ENCODE measurements at places on chromosomes 2 and 18.

- DNase-seq = no peak
These were observed 421.0 kb downstream of the TXNL1 start for GRCh38 chr18:56217406-56217805.

GRCh38 chr2:5666798-5667197 is 25.4 kb upstream of the SOX11 start:
- DNase-seq = no peak

DNA sequence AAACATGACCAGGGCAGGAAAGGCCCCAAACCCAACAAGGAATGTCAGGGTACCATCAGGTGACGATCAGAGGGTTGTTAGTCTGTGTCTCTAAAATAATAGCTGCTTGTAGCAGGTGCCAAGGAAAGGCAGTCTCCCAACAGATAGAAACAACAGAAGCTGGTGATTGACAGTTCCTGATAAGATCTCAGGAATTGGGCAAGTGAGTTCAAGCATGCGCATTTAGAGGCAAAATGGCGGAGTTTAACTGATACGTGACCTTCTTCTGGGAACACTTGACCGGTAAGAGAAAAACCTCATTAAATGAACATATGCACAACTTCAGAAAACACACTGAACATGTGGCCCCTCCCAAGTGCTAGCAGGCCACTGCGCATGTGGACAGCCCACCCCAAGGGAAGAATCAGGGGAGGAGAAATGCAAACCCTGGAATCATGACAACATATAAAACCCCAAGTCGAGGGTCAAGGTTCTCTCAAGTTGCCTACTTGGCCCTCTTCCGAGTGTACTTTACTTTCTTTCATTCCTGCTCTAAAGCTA is 664.9 kb downstream of the KCNJ3 start:
- DNase-seq = no peak

GRCh38 chr2:128716299-128716721 is 397.6 kb upstream of the HS6ST1 start:
- no peak for DNase-seq

DNA sequence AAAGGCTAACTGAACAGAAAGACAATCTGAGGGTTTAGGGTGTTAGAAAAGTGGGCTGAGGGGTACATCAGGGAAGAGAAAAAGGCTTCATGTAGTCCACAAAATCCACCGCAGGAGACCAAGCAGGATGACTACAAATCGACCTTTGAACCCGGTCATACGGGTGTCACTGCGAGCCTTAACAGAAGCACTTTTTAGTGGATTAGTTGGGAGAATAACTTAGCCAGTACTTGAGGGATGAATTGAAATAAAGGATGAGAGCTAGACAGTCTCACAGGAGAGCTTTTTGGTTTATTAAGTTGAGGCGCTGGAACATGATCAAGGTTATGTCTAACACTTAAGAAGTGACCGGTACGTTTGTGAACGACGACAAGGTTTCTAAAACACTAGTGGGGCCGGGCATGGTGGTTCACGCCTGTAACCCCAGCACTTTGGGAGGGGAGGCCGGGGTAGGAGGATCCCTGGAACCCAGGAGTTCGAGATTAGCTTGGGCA is 217.7 kb downstream of the MCFD2 start:
- DNase-seq = no peak

GRCh38 chr2:119694845-119695521 is 16.0 kb downstream of the TMEM177 start:
- no peak for DNase-seq

DNA sequence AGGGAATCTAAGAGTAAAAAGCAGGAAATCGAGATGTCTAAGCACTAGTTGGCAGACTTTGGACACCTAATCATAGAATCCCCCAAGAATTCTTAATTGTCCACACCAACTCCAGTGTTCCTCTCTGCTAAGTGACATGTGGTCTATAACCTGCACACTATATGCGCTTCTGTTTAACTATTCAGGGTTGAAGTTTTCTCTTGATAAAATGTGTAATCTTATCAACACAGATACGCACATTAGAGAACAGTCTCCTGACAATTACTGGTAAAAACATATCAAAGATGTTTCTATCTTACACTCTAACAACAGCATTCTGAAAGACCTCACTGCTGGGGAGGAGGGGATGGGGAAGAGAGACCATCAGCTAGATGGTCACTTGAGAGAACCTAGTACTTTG is 3.9 kb downstream of the ABCB11 start:
- DNase-seq = no peak

GRCh38 chr2:15984368-15985255 is 44.3 kb downstream of the MYCN start:
- DNase-seq = no peak

- no peak for DNase-seq
These were observed 98.1 kb downstream of the MMADHC start for GRCh38 chr2:149489452-149489851.

DNA sequence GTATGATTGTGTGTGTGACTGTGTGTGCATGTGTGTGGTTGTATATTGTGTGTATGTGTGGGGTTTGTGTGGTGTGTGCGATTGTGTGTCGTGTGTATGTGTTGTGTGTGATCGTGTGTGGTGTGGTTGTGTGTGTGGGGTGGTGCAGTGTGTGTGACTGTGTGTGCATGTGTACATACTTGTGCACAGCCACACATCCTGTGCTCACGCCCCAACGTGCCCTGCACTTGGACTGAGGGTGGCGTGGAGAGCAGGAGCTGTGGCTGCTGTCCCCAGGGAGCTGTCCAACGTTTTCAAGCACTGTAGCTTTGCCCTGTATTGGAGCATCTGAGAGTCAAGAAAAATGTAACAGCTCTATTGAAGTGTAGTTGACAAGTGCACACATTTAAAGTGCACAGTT is 243.2 kb upstream of the HDAC4 start:
- no peak for DNase-seq

DNA sequence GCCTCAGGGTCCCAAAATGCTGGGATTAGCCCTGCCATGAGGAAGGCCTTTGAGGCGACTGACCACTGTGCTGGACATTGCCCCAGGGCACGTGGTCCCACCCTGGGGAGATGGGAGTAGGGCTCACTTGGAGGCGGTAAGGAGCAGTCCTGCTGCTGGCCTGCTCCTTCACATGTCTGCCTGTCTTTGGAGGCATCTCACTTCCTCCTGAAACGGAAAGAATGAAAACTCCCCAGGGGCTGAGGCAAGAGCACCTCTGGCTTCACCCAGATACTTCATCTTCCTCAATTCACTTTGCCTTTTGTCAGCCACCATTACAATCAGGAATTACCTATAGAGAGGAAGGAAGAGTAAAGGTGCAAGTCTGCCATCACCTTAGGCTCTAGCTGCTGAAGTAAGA is 59.9 kb upstream of the GATA6 start:
- DNase-seq = no peak

GRCh38 chr2:73028841-73029240 is 42.7 kb downstream of the SFXN5 start:
- DNase-seq = no peak

DNA sequence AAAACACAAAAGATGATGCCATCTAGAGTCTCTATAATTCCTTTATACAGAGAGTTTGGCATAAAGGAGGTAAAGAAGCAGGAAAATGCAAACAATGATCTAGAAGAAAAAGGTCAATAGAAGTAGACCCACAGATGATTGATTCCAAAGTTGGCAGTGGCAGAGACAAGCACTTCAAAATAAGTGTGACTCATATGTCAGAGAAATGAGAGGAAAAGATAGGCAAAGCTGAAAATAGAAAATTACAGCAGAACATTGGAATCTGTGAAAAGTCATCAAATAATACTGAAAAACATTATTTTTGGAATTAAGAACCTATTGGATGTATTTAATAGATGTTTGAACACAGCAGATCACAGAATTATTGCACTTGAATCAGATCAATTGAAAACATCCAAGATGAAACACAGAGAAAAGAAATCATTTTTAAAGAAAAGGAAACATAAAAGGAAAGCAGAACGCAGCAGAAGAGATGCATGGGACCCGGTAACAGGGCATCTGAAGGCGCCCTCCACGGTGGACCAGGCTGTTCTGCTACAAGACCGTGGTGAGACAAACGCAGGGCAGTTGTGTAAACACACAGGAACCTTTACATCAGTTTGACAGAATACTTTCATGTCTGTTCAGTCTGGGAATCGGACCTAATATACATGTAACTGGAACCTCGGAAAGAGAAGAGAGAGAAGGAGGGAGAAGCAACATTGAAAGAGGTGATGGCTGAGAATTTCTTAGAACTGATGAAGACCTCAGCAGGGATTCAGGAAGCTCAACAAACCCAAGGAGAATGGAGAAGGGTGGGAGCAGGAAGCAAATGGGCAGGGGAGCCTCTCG is 74.6 kb upstream of the GPC1 start:
- no peak for DNase-seq

- DNase-seq = no peak
These were observed 24.4 kb upstream of the TMEM182 start for GRCh38 chr2:102737431-102737830.

- no peak for DNase-seq
These were observed 168.2 kb downstream of the FAM210A start for GRCh38 chr18:13558124-13558523.

All from activated CD4-positive, CD25-positive, alpha-beta regulatory T cell treated with anti-CD3 and anti-CD28 coated beads, Interleukin-2, amount 50 U/mL, for 16 hours (primary cell).